Chondrocyte (in vitro differentiated cells): ENCODE measurements at places on chromosomes 5 and 9. TPM values are rescaled to one million over a fixed set of nuclear protein-coding genes. Genes with fewer than 3 reads are reported as not detected.

- no peak for DNase-seq
Observed at GRCh38 chr9:109776391-109776790, 3.6 kb upstream of the PALM2AKAP2 start.

DNA sequence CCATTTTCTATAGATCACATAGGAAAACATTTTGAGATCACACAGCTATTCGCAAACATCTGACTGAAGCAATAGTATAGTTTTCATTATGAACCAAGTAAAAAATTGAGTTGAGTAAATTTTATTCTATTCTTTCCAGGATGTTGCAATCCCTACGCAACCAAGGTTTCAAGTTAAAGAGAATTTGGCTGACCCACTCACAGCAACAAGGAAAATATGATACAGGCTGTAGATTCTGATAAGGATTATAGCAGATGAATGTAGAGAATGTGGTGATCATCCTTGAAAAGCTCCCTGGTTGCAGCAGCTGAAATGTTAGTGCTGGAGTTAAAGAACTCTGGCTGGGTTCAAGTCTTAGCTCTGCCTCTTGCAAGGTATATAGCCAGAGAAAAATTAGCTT, 4.7 kb downstream of the ABCA1 start:
- DNase-seq = no peak

DNA sequence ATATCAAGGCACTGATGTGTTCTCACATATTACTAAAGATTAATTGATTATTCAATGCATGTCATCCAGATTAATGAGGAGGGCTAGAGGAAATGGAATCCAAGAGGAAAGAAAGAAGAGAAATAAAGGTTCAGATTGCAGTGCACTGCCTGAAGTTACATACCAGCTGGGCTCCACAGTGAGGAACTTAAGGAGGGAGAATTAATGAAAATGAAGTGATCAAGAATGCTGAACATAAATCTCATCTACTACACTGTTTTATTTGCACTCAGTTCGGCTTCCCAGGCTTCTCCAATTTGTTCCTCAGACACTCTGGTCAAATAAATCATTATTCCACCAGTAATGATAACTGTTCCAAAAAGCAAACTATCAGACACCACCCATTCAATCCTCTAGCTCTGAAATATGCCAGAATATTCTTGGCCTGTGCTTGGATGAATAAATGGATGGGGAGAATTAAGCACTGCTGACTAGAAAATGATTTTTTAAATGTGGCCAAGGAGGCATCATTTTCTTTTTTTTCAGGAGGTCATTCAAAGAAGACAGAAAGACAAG, 88.6 kb upstream of the FBN2 start:
- no peak for DNase-seq

DNA sequence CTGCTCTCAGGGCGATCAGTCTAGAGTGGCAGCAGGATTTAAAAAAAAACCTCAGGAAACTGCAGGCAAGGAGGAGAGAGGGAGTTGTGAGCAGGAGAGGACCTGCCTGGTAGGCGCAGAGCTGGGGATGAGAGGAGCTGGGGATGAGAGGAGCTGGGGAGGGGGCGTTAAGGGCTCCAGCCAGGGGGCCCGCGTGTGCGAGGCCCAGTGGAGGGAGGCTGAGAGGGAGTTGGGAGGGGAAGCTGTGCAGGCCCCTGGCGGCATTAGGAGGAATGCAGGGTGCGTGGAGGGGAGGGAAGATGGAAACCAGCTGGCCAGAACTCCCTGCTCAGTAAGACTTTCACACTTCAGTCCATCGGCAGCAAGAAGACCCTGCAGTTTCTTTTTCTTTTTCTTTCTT, 45.2 kb upstream of the HMCN2 start:
- DNase-seq = no peak

The PHYHD1 gene
- total RNA-seq = 2.8 to 4.4 TPM (median 3.4 TPM) in 3 replicates
